ENCODE measurements at places on chromosomes 1 and 21. TPM values are rescaled to one million over a fixed set of nuclear protein-coding genes. Genes with fewer than 3 reads are reported as not detected.
A peak's percentile ranks its signal among the peaks of the same experiment; 100 is the strongest.

The PDE9A gene
- total RNA-seq: 0.58 TPM

DNA sequence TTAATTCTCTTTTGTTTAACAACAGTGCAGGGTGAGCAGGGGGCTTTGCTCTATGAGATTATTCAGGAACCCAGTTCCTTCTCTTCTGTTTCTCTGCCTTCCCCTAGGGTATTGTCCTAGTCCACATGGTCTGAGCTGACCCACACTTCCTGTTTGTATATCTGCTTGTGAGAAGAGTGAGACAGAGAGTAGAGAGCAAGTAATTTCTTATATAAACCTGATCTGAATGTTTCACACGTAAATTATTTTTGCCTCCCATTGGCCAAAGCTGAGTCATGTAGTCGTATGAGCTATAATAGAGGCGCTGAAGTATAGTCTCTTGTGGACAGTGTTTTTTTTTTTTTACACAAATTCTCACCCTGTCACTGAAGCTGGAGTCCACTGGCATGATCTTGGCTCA, 134.2 kb upstream of the SERTAD4 start:
- DNase-seq: no peak

The HSD11B1 gene
- not detected for total RNA-seq

GRCh38 chr1:115717541-115717940, 51.0 kb downstream of the CASQ2 start:
- no peak for DNase-seq

GRCh38 chr21:25191141-25191540, 416.1 kb downstream of the MRPL39 start:
- no peak for DNase-seq

- DNase-seq: no peak
Observed at GRCh38 chr1:63590166-63590560, 3.0 kb upstream of the PGM1 start.

DNA sequence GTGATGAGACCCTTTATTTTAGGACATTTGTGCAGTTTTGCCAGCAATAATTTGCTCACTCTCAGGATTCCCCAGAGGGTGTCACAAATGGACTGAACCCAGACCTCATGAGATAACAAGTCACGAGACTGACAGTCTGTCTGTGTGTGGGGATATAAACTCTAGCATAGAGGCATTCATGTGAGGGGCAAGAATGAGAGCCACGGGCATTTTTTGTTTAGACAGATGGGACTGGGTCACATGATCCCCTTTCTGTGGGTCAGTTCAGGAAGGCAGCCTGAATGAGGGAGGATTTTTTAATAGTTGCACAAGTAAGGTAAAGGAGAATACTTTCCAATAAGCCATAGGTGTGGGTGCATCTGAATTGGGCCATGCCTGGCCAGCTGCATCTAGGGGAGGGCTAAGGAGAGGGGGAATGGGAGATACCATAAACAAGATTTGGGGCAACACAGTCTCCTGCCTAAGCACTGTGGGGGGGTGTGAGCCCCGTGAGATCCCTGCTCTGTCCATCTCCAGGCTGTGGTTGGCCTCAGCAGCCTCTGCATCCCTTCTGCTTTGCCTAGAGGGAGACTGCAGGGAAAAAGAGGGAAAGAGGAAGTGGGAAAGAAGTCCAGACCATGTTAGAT, 66.6 kb downstream of the NAV1 start:
- no peak for DNase-seq

- no peak for DNase-seq
Observed at GRCh38 chr1:154430903-154431302, 25.8 kb downstream of the IL6R start.

The RNF186 gene
- not detected for total RNA-seq

GRCh38 chr1:108316545-108316944, 72.7 kb upstream of the NBPF4 start:
- DNase-seq: no peak

- peak; percentile 77 for DNase-seq
Observed at GRCh38 chr21:41167348-41168342, at the start of gene BACE2. TSS of gene BACE2 (plus strand) at chr21:41168160. CDS start at chr21:41168264, 104 bp downstream.

GRCh38 chr1:232868793-232869491, 63.7 kb downstream of the MAP10 start:
- no peak for DNase-seq

GRCh38 chr1:83029050-83029449, 969.9 kb downstream of the TTLL7 start:
- no peak for DNase-seq

- no peak for DNase-seq
Observed at GRCh38 chr1:173476197-173476664, 904 bp upstream of the PRDX6 start.

- DNase-seq: no peak
Observed at GRCh38 chr1:87950369-87950768, 621.7 kb downstream of the LMO4 start.

DNA sequence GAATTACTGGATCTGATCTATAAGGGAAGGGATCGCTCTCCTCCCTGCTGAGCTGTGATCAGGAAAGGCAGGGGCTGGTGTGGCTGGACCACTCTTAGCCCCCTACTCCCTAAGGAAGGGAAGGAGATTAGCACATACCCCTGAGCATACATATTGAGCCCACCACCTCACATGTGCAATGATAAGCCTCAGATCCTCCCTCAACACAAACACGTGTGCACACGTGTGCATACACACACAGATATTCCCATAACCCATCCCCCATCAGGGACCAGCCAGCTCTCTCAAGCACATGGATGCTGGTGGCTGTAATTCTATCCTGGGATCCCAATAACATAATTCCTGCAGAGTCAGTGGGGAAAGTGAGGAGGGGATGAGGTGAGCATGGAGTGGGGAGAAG, 21.2 kb downstream of the SYT2 start:
- DNase-seq: no peak

DNA sequence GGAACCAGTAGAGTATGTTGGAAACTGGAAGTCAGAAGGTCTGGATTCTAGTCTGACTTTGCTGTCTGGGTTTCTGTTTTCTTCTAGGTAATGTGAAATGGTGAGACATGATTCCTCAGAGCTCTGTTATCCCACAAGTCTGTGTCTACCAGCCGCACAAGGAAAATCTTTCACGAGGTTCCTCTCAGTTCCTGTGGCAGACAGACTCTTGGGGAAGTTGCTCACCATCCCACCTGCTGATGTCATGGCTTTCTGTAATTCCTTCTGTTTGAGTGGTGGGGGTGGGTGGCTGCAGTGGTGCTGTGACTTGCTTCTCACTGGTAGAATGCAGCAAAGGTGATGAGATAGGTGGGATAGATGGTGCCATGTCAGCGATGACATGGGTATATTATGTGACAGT, 17.1 kb upstream of the SCMH1 start:
- DNase-seq: no peak

The LENEP gene
- 1.8 TPM for total RNA-seq

DNA sequence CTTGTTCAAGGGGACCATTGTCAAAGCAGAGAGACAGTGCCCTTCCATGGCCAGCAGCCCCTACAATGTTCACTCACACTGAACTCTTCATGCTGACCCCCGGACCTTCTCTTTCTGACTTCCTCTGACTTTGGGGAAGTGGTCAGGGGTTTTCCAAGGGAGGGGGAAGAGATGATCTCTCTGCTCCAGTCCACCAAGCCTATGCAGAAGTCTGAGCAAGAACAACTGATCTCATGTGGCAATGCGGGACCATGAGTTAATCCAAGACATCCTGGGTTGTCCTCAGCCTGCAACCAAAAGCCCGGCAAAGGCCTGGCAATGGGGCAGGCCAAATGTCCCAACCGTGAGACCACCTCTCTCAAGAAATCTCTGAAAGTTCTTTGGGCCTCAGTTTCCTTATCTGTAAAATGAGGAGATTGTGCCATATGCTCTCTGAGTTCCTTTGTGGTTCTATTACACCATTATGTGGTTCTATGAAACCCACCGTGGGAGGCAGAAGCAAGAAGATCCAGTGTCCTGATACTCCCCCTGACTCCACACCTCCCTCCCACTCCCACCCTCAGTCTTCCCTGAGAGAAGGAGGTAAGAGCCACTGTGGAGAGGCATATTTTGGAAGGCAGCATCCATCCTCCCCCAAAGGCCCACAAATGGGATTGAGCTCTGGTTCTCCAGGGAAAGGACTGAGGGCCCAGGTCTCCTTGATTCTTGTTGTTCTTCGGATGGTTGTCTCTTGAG, 11.8 kb upstream of the ARHGEF2 start:
- no peak for DNase-seq

- no peak for DNase-seq
Observed at GRCh38 chr1:94144836-94145235, 23.9 kb upstream of the ABCA4 start.

GRCh38 chr1:33442141-33442540, 11.2 kb upstream of the PHC2 start:
- DNase-seq: no peak

DNA sequence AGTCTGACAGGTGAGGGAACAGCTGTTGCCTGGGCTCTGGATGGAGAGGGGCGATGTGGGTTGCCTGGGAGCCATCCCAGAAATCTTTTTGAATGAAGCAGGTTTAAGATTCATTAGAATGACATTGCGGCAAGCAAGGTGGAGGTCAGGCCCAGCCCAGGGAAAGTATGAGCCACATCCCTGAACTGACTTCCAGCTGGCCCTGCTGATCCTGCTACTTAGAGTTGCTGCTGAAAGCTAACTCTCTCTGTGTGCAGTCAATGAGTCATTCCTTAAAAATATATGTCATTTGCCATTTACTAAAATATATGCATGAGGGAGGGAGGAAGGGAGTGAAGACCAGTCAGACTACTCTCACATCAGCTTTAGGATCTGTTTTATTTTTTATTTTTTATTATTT, 54.3 kb upstream of the RAB3GAP2 start:
- DNase-seq: no peak

- no peak for DNase-seq
Observed at GRCh38 chr1:58116284-58116683, 430.2 kb downstream of the OMA1 start.

- DNase-seq: no peak
Observed at GRCh38 chr1:70044832-70045231, 160.5 kb downstream of the LRRC40 start.

GRCh38 chr1:169624122-169624521, 5.8 kb downstream of the SELP start:
- DNase-seq: no peak

GRCh38 chr1:205580140-205580922, 51.5 kb downstream of the ELK4 start:
- no peak for DNase-seq

DNA sequence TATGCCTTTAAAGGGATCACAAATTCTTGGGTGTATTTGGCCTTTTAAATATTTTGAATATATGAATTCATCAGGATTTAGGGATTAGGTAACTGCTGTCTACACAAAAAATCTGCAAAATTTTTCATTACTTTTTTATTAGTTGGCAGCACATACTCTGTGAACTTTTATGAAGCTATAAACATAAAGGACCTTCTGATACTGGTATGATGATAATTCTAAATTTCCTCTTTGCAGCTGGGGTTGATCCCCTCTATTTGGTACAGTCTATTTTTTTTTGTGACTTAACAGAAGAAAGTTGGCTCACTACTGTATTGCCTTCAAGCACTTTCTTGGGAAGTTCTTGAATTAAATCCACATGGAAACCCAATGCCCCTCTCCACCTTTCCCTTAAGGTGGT, 416.1 kb downstream of the LMO4 start:
- DNase-seq: no peak

The PAQR6 gene
- total RNA-seq: 1.6 TPM

DNA sequence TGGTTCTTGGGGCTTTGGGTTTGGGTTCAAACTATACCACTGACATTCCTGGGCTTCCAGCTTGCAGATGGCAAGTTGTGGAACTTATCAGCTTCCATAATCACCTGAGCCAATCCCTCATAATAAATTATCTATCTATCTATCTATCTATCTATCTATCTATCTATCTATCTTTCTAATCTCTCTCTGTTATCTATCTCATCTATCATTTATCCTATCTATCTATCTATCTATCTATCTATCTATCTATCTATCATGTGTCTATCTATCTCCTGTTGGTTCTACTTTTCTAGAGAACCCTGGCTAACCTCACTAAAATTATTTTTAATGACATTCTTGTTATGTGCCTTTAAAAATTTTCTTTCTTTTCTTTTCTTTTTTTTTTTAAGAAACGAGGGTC, 35.8 kb upstream of the AKT3 start:
- DNase-seq: no peak

The S100A12 gene
- not detected for total RNA-seq

DNA sequence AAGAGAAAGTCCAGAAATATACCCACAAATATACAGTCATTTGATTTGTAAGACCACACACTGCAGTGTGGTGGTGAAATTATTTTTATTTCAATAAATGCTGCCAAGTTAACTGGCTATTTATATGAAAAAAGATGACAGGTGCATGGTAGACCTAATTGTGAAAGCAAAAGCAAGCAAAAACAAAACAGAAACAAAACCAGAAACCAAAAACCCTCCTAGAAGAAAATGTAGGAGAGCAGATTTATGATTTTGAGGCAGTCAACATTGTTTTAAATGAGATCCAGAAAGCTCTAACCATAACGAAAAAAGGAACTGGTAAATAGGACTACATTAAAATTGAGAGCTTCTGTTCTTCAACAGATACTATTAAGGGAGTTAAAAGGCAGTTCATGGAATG, 303.6 kb downstream of the PRDM2 start:
- no peak for DNase-seq

GRCh38 chr1:9093091-9093490, 23.7 kb upstream of the SLC2A5 start:
- DNase-seq: no peak

- DNase-seq: no peak
Observed at GRCh38 chr1:6321205-6321604, 60.3 kb upstream of the GPR153 start.

DNA sequence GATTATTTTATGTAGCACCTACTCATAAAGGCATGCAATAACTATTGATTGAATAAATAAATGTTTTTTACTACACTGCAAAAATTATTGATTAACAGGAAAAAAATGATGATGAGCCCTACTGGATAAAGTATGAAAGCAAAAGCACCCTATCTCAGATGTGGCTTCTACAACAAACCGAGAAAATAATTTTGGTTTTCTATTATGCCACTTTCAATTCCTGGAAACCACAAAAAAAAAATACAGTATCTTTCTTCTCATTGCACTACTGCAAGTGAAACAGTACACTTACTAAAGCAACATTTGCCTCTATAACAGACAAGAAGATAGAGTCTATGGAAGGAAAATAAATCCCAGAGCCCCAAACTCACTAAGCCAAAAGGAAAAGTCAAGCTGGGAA, 1882.4 kb downstream of the NCAM2 start:
- DNase-seq: no peak

DNA sequence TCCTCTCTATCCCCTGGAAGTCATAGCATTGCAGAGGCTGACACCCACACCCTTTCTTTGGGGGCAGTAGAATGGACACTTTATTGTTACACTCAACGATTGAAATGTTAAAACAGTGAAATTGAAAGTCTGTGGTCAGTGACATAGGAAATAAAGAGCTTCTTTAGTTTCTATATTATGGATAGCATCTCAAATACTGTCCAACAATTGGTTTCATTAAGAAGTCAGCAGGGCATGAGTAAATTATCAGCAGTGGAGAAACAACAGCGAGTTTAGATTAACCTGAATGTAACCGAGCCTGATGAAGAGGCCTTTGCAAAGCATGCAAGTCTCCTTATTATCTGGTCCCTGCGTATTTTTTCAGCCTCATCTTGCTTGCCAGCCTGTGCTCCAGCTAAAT, 350.7 kb downstream of the NTNG1 start:
- DNase-seq: no peak

The PRDX6 gene
- 125 TPM for total RNA-seq

Measured in activated B cell treated with CpG ODN at 0.5 μM for 24 hours (primary cell).